ENCODE measurements at places on chromosomes 12 and 14.

DNA sequence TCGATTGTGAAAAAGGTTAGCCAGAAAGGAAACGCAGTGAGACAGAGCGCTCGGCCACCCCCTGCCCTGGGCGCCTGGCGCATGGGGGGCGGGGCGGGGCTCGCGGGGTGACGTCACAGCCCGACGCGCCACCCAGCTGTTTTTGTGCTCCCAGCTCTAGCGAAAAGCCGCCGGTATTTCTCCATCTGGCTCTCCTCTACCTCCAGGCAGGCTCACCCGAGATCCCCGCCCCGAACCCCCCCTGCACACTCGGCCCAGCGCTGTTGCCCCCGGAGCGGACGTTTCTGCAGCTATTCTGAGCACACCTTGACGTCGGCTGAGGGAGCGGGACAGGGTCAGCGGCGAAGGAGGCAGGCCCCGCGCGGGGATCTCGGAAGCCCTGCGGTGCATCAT lies at the start of gene GABARAPL1:
Gene GABARAPL1 (plus strand): TSS at position 139 of the 393 bp plus-strand sequence. CDS start 253 bp downstream, at position 392.
- peak; percentile 85 for DNase-seq

DNA sequence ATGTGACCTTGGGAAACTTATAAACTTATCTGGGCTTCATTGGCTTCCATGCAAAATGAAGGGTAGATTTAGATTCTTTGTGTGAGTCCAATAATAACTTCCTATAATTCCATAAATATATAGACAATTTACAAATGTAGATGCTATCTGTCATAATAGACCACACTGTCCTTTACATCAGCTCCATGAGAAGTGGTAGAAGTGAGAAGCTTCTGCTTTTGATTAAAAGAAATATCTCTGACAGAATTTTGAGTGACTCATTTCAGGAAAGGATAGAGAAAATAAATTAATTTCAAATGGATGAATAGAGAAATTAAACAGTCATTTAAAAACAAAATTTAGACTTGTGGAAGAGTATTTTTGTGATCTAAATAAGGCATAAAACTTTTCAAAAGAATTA lies 329.7 kb upstream of the ATP2B1 start:
- no peak for DNase-seq

GRCh38 chr12:119672194-119672593 lies 4.3 kb downstream of the PRKAB1 start:
- no peak for DNase-seq

- peak; percentile 31 for DNase-seq
Measured at GRCh38 chr12:116675339-116676107, 62.3 kb downstream of the SPRING1 start.

DNA sequence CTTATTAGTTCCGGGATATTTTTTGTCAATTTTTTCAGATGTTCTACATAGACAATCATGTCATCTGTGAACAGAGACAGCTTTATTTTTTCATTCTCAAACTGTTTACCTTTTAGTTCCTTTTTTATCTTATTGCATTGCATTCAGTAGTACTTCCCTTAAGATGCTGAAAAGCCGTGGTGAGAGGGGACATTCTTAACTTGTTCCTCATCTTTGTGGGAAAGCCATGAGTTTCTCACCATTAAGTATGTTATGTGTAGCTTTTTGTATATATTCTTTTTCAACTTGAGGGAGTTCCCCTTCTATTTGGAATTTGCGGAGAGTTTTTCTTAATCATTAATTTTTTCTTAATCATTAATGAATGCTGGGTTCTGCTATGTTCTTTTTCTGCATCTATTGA lies 1727.1 kb upstream of the SEL1L start:
- DNase-seq: no peak

- DNase-seq: no peak
Measured at GRCh38 chr12:68292151-68292943, 38.9 kb upstream of the IL22 start.
